ENCODE measurements at places on chromosomes 3 and 15. TPM values are rescaled to one million over a fixed set of nuclear protein-coding genes. Genes with fewer than 3 reads are reported as not detected.

DNA sequence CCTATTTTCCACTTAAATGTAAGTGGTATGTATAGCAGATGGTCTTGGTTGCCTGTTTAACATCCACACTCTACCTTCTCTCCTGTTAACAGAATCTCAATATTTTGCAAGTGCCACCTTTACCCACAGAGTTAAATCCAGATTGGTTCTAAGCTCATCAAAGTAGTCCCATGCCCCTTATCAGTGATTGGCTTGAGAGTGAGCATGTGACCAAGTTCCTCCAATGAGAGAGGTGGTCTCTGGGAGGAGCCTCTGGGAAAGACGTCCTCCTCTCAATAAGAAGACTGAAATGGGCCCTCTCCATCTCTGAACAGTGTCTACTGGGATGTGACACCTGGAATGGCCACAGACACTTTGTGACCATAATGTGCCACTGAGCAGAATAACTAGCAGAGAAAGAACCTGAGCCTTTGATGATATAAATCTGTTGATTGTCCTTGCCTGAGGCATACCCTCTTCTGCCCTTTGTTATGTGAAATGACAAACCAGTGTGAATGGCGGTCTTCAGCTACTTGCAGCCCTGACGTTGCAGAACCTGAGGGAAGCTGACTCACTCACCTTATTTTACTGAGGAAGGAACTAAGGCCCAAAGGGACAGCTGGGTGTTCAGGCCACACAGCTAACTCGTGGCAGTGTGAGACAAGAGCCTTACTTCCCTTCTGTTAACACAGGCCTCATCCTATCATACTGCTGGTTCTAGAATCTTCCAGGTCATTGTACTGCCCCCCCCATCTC, 42.4 kb upstream of the LARS2 start:
- no peak overlapping the region for H3K4me3 ChIP-seq
- H3K27me3 ChIP-seq: peaks cover 12% of the 10 kb centered on the region
- H3K4me1 ChIP-seq: no peaks in the 10 kb centered on the region
- DNase-seq: no peak

- H3K4me1 ChIP-seq: no peaks in the 10 kb centered on the region
- H3K27me3 ChIP-seq: peaks cover 4% of the 10 kb centered on the region
- no peaks in the 10 kb centered on the region for H3K36me3 ChIP-seq
- no peak for DNase-seq
Observed at GRCh38 chr3:43128464-43128863, 22.6 kb upstream of the POMGNT2 start.

DNA sequence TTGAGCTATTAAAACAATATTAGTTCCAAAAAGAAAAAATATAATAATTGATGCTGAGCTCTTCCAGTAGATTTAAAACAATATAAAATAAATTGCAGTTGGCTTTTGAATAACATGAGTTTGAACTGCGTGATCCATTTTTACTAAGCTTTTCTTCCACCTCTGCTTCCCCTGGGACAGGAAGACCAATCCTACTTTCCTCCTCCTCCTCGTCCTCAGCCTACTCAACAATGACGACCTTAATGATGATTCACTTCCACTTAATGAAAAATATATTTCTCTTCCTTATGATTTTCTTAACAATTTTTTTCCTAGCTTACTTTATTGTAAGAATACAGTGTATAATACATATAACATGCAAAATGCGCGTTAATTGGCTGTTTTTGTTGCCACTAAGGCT, 78.9 kb upstream of the THRB start:
- no peak overlapping the region for H3K4me3 ChIP-seq
- no peaks in the 10 kb centered on the region for H3K36me3 ChIP-seq
- no peak overlapping the region for H3K27ac ChIP-seq
- no peaks in the 10 kb centered on the region for H3K27me3 ChIP-seq
- no peaks in the 10 kb centered on the region for H3K4me1 ChIP-seq
- no peak for DNase-seq

DNA sequence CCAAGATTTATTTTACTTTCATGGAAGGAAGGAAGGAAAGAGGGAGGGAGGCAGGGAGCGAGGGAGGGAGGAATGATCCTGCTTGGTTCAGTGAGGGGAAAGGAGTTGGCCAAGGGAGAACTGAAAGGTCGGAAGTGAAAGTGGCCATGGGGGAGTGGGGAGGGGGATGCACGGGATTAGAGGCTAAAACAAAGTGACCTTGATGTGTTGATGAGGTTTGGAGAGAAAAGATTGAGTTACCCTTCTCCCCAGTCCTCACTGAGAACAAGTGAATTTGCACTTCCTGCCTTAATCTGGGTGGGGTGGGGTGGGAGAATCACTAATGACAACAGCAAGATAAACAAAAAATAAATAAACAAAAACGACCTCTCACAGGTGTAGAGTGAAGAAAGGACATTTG, 212.0 kb upstream of the TLE3 start:
- peaks cover 9% of the 10 kb centered on the region for H3K4me1 ChIP-seq
- peaks cover 15% of the 10 kb centered on the region for H3K27me3 ChIP-seq
- no peak overlapping the region for H3K4me3 ChIP-seq
- DNase-seq: no peak

DNA sequence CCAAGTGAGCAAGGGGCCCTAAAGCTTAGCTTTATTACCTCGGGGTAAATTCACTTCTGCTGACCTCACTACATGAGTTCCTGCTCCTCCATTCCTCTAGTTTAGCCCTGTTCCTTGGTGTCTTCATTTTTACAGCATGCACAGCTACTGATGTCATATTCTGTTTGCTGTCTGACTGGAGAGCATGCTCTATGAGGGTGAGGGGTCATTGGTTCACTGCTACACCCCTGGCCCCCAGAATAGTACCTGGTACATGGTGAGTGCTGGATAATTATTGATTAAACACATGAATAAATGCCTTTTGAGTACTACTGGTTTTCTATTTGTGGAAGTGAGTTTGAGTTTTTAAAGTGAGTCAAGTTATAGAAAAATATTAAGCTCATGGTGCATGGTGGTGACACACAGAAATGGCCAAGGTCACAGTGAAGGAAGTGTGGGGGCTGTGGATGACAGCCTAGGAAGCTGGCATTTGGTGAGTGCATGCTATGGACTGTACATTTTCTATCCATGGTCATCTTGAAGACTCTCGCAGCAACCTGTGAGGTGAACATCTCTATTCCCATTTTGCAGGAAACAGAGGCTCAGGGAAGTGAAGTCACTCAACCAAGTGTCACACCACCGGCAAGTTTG, 34.0 kb downstream of the RPLP1 start:
- DNase-seq: no peak
- H3K4me1 ChIP-seq: no peaks in the 10 kb centered on the region
- no peaks in the 10 kb centered on the region for H3K36me3 ChIP-seq
- peaks cover 3% of the 10 kb centered on the region for H3K27me3 ChIP-seq
- H3K27ac ChIP-seq: no peak overlapping the region

GRCh38 chr3:182501856-182502255, 291.4 kb upstream of the ATP11B start:
- H3K27me3 ChIP-seq: no peaks in the 10 kb centered on the region
- H3K4me3 ChIP-seq: no peak overlapping the region
- no peaks in the 10 kb centered on the region for H3K36me3 ChIP-seq
- no peak for DNase-seq
- no peak overlapping the region for H3K27ac ChIP-seq

GRCh38 chr3:123608263-123608937, 23.5 kb upstream of the HACD2 start:
- no peak overlapping the region for H3K4me3 ChIP-seq
- peaks cover 2% of the 10 kb centered on the region for H3K36me3 ChIP-seq
- no peak overlapping the region for H3K27ac ChIP-seq
- peaks cover 11% of the 10 kb centered on the region for H3K4me1 ChIP-seq

- peaks cover 12% of the 10 kb centered on the region for H3K4me1 ChIP-seq
- no peaks in the 10 kb centered on the region for H3K27me3 ChIP-seq
- H3K4me3 ChIP-seq: no peak overlapping the region
- H3K36me3 ChIP-seq: no peaks in the 10 kb centered on the region
- no peak overlapping the region for H3K27ac ChIP-seq
Observed at GRCh38 chr3:126730376-126730775, 26.3 kb downstream of the CHCHD6 start.

DNA sequence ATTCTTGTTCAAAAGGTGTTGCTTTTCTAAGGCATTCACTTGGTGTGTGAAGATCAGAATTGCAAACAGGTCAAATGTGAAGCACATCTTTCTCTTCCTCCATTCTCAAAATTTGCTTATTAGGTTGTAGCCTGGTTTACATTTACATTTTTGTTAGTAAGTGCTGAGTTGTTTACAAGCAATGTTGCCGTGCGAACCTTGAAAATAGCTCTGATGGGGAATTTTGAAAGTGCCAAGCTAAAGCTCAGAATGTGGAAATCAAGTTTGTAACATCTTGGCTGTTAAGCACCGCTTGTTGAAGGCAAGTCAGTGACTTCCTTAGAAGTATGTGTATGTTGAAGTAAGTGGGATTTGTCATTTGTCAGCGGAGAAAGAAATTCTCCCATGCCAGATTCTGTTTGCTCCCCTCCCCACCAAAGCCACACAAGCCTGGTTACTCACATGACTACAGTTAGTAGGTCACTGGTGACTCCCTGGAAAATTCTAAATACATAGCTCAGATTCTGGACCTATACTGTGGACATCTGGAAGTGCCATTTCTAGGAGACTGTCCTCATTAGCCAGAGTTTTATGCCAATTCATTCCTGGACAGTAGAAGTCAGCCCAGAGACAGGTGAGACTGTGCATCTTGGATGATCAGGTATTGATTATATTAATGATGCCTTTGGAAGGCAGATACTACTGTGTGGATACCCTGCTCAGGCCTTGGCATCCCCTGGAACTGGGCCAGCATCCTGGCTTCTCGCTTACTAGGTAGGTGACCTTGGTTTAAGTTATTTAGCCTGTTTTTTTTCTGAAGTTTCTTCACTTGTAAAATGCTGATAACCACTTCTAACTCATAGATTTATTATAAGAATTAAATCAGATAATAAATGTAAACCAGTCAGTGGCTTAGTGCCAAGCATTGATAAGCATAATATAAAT, 390.6 kb upstream of the SEMA6D start:
- no peaks in the 10 kb centered on the region for H3K36me3 ChIP-seq
- H3K4me3 ChIP-seq: no peak overlapping the region
- DNase-seq: no peak
- no peaks in the 10 kb centered on the region for H3K27me3 ChIP-seq
- H3K4me1 ChIP-seq: no peaks in the 10 kb centered on the region
- H3K27ac ChIP-seq: no peak overlapping the region

DNA sequence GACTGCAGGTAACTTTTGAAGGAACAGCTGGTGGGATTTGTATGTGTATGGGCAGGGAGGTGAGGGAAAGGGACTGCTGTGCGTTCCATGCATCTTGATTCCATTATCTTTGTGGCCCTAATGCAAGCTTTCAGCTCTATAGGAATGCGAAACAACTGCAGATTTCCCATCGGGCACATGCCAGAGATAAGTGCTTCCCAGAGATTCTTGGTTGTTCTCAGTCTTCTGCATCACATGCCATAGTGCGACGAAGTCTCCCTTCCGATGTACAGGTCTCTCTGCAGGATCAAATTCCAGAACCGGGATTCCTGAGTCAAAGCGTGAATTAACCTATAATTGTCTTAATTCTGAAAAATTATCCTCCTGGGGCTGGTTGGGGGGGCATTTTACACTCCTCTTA, 72.6 kb upstream of the NSMCE3 start:
- no peaks in the 10 kb centered on the region for H3K4me1 ChIP-seq
- DNase-seq: no peak
- no peak overlapping the region for H3K27ac ChIP-seq

- no peaks in the 10 kb centered on the region for H3K27me3 ChIP-seq
- no peak overlapping the region for H3K4me3 ChIP-seq
- no peak overlapping the region for H3K27ac ChIP-seq
- H3K36me3 ChIP-seq: peaks cover 41% of the 10 kb centered on the region
Observed at GRCh38 chr3:143040261-143040879, 39.0 kb downstream of the U2SURP start.

GRCh38 chr3:103937094-103937493, 1429.6 kb upstream of the ALCAM start:
- H3K4me1 ChIP-seq: no peaks in the 10 kb centered on the region
- no peak for DNase-seq
- no peaks in the 10 kb centered on the region for H3K27me3 ChIP-seq
- H3K27ac ChIP-seq: no peak overlapping the region

GRCh38 chr3:118781839-118782238, 252.8 kb downstream of the IGSF11 start:
- DNase-seq: no peak
- H3K4me3 ChIP-seq: no peak overlapping the region
- H3K4me1 ChIP-seq: no peaks in the 10 kb centered on the region

DNA sequence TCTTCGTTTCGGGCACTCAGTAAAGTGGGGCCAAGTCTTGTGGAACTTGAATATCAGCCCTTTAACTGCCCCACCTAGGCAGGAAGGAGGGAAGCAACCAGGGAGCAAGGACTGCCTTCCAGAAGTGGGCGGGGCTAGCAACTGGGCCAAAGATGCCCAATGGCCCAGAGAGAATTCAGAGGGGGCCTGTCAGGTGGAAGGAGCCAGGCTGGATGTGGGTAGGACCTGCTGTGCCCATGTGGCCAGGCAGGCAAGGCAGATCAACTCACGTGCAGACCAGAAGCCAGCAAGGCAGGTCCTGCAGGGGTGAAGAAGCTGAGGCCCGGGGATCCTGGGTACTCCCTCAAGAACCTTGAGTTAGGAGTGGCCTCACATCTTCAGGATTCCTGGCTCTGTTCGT, 5.5 kb downstream of the MAP6D1 start:
- H3K4me1 ChIP-seq: peaks cover 27% of the 10 kb centered on the region
- no peak overlapping the region for H3K27ac ChIP-seq
- peaks cover 11% of the 10 kb centered on the region for H3K36me3 ChIP-seq
- peaks cover 10% of the 10 kb centered on the region for H3K27me3 ChIP-seq
- no peak for DNase-seq

- H3K27me3 ChIP-seq: no peaks in the 10 kb centered on the region
- no peaks in the 10 kb centered on the region for H3K36me3 ChIP-seq
- no peaks in the 10 kb centered on the region for H3K4me1 ChIP-seq
- DNase-seq: no peak
- no peak overlapping the region for H3K27ac ChIP-seq
- H3K4me3 ChIP-seq: no peak overlapping the region
Observed at GRCh38 chr3:116759316-116759715, 49.7 kb downstream of the TUSC7 start.

- no peaks in the 10 kb centered on the region for H3K36me3 ChIP-seq
- no peak for DNase-seq
- peaks cover 3% of the 10 kb centered on the region for H3K27me3 ChIP-seq
- no peak overlapping the region for H3K4me3 ChIP-seq
Observed at GRCh38 chr15:72155003-72155621, 36.9 kb downstream of the SENP8 start.

- no peak for DNase-seq
- H3K36me3 ChIP-seq: peaks cover 10% of the 10 kb centered on the region
- peaks cover 88% of the 10 kb centered on the region for H3K27me3 ChIP-seq
- peak overlapping the region; percentile 38 for H3K4me3 ChIP-seq
- H3K27ac ChIP-seq: no peak overlapping the region
- H3K4me1 ChIP-seq: peaks cover 26% of the 10 kb centered on the region
Observed at GRCh38 chr15:37097144-37097919, 3.0 kb downstream of the MEIS2 start.

KIF7 gene
- total RNA-seq: 0.67 TPM

PRR20G gene
- total RNA-seq: not detected

MYO5C gene
- 2.4 TPM for total RNA-seq

NANOGP8 gene
- not detected for total RNA-seq

LSAMP gene
- not detected for total RNA-seq

SV2B gene
- total RNA-seq: 0.02 TPM

COPS2 gene
- total RNA-seq: 61.7 TPM

ADAMTS9 gene
- not detected for total RNA-seq

OR5K2 gene
- total RNA-seq: not detected

CSTA gene
- not detected for total RNA-seq

Data from activated CD4-positive, alpha-beta T cell treated with anti-CD3 and anti-CD28 coated beads, Interleukin-2, amount 10 ng/mL, durations not matched to agents 7 days and 5 days (primary cell).